T-helper 1 cell (primary cell): ENCODE measurements at places on chromosomes 13 and 19.

DNA sequence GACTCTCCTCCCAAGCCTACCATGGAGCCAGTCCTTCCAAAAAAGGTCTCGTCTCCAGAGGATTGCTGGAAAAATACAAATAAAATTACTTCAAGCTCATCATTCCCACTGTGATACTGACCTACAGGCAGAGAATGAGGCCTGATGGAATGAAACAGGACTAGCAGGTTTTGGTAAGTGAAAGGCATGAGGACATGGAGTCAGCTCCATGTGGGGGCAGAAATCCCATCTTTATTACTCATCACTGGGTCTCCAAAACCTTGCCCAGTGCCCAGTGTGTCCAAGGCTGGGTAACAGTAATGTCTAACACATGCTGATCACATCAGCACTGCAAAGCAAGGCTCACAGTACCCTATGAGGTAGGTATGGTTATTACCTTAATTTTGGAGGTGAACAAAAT lies 235.4 kb downstream of the DNAJC15 start:
- DNase-seq: no peak

DNA sequence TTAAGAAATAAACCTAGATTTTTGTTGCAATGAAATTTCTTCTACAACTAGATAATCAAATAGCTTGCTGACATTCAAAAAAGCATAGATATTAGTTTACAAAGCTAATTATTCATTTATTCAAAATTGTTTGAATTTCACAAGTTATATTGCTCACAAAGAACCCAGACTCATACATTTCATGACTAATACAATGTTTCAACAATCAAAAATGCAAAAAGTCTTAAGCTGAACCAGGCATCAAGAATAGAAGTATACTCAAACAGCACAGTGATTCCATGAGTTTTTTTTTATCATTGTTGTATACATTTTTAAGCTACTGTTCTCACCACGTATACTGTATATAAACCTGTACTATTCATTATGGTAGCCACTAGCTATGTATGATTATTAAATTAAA lies 51.0 kb downstream of the DIAPH3 start:
- no peak for DNase-seq

GRCh38 chr19:20325151-20325550 lies 158.1 kb downstream of the ZNF486 start:
- DNase-seq: no peak

- no peak for DNase-seq
Measured at GRCh38 chr19:48346191-48346590, 17.5 kb downstream of the TMEM143 start.

GRCh38 chr19:51375504-51376221 lies 3.2 kb upstream of the NKG7 start:
- DNase-seq: no peak

DNA sequence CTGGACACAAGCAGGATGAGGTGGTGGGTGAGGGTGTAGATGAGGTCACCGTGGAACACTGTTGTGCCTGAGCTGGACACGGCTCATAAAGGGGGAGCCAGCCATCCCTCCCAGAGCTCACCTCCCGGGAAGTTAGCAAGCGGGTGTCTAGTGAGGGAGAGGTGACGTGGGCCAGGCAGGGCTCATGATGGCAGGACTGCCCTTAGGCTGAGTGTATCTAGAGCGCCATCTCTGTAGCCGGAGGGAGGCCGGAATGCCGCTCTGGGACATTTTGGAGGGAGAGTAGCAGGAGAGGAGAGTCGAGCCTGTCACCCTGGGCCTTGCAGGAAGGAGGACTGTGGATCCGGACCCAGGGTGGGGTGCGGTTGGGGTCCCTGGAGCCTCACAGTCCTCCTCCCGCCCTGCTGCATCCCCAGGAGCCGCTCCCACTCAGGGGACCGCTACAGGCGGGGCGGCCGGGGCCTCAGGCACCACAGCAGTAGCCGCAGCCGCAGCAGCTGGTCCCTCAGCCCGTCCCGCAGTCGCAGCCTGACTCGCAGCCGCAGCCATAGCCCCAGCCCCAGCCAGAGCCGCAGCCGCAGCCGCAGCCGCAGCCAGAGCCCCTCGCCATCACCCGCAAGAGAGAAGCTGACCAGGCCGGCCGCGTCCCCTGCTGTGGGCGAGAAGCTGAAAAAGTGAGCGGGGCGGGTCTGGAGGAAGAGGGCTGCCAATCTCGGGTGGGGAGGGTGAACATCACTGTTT lies 9.2 kb downstream of the ZNF296 start:
- DNase-seq: no peak

GRCh38 chr13:34420702-34421346 lies 521.2 kb upstream of the NBEA start:
- DNase-seq: no peak

DNA sequence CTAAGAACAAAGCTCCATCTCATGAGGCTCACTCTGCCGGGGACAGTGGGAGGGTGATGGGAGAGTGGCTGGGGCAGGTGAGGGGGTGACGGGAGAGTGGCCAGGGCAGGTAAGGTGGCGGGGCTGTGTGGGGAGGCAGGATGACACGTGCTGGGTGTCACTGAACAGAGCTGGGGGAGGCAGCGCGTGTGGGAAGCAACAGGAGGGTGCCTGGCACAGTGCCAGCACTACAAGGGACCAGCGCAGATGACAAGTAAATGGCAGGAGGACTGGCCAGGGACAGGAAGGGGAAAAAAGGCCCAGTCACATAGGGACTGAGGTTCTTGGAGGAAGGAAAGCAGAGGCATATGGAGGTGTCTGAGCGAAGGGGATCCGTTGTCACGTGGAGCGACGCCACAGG lies 129.9 kb downstream of the RNF17 start:
- DNase-seq: no peak

- DNase-seq: no peak
Measured at GRCh38 chr19:10690341-10690781, 10.9 kb upstream of the QTRT1 start.

GRCh38 chr19:3142292-3142670 lies 6.4 kb downstream of the GNA15 start:
- DNase-seq: no peak

DNA sequence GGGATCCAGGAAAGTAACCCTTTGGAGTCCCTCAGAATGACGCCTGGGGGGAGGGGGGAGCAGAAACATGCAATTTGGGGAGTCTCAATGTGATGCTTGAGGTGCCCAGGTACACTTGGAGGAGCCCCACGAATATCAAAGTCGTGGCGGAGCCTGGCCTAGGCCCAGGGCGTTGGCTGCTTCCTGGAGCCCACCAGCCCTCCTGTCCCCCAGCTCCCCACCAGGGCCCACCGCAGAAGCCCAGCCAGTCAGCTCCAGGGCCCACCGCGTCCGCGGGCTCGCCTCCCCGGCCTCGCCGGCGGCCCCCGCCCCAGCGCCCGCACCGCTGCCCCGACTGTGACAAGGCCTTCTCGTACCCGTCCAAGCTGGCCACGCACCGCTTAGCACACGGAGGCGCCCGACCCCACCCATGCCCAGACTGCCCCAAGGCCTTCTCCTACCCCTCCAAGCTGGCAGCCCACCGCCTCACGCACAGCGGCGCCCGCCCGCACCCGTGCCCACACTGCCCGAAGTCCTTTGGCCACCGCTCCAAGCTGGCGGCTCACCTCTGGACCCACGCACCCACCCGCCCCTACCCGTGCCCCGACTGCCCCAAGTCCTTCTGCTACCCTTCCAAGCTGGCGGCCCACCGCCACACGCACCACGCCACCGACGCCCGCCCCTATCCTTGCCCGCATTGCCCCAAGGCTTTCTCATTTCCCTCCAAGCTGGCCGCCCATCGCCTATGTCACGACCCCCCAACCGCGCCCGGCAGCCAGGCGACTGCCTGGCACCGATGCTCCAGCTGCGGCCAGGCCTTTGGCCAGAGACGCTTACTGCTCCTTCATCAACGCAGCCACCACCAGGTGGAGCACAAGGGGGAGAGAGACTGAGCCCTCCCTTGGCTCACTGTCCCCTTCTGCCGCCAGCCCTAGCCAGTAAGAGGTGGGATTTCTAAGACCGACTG lies 2.1 kb downstream of the ZNF575 start:
- no peak for DNase-seq

DNA sequence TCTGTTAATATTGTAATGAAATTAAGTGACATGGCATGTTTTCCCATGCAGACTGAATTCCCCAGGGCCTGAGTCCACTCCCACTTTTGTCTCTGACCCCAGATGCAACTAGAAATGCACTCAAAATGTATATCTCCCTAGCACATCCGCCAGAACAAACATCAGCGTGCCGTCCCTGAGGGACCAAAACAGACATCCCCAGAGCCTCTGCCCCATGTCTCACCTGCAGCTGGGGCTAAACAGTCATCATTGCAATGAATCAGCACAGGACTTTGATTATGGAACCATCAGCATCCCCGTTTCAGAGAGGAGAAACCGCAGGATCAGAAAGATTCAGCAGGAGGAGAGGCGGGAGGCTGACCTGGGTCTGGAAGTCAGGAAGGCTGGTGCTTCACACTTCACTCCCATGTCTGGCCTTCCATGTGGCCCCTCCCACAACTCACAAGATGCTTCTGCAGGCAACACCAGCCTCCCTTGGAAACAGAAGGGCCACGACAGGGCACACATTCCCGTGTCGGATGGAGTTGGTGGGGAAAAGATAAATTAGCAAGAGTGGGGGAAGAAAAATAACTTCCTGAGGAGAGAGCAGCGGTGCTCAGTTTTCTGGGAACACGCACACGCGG lies 130.6 kb upstream of the VSTM2B start:
- DNase-seq: no peak
